ENCODE measurements at places on chromosomes 5 and 9.

DNA sequence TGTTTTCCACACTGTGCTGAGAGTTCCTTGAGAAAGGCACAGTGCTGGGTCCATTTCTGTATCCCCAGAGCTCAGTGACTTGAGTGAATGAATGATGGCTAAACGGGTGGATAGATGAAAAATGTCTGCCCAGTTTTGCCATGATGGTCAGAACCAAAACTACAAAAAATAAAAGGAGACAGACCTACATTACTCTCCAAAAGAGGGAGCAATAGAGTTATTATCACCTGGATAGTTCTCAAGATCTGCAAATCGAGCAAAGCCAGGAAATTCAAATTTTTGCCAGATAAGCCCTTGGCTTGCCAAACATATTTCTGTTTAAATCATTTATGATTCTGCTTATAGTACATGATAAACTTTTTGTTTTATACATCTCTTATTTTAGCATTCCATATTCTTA lies 214.2 kb upstream of the ZNF462 start:
- DNase-seq, result no peak

- DNase-seq, result peak; percentile 16
Observed at GRCh38 chr5:149053072-149053695, 9.7 kb downstream of the SH3TC2 start.

DNA sequence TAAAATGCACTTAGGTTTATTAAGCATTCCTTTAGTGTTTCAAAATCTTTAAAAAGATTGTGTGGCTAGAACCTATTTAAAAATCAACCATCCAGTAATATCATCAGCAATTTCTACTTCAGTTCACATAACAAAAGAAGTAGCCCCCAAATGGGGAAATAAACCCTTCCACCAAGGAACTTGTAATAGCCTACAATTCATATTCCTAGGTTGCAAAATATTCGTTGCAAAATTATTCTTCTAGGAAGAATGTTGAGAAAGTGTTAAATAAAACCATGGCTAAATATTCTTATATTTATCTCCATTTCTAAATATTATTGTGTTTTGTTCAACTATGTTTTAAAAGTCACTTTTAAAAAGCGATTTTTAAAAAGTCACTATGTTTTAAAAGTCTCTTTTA lies 177.9 kb upstream of the PRLR start:
- DNase-seq, result no peak

DNA sequence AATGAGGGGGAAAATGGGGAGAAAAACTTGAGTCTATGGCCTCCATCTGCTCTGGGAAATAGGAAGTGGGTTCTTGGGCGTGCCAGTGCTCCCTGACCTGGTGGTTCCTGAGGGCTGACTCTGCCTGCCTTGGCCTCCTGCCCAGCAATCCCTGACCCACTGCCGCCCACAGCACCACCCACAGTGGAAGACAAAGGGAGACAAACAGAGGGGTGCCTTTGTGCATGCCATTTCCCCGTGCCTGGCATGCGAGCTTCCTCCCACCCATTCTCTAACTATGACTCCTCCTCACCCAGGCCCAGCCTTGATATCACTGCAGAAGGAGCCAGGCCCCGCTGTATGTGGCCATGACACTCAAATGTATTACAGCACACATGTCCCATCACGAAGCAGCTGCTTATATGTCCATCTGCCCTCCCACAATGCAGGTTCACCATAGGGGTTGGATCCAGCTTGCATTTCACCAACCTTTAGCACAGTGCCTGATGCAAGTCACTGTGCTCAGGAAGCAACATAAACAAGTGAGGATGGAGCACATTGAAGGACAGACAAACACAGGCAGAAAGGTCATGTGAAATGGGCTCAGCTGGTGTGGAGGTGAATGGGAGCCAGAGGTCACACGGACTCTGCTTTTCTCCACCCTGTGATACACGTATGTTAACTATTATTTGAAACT lies 84.4 kb downstream of the ADRB2 start:
- no peak for DNase-seq

DNA sequence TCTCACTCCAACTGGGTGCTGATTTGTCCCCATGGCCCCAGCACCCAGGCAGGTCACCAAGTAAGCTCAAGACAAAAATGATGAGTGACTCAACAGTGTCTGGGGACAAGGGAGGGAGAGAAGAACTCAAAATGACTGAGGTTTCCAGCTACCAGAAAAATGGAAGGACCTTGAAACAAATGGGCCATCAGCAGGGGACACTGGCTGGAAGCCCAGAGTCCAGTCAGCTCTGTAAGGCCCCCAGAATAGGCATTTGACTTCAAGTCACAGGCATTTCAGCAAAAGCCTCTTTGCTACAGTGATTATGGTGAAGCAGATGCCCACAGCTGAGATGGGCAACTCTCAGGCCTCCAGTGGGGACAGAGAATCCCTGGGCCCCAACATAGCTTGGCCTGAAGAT lies 139.0 kb upstream of the GABRP start:
- no peak for DNase-seq

DNA sequence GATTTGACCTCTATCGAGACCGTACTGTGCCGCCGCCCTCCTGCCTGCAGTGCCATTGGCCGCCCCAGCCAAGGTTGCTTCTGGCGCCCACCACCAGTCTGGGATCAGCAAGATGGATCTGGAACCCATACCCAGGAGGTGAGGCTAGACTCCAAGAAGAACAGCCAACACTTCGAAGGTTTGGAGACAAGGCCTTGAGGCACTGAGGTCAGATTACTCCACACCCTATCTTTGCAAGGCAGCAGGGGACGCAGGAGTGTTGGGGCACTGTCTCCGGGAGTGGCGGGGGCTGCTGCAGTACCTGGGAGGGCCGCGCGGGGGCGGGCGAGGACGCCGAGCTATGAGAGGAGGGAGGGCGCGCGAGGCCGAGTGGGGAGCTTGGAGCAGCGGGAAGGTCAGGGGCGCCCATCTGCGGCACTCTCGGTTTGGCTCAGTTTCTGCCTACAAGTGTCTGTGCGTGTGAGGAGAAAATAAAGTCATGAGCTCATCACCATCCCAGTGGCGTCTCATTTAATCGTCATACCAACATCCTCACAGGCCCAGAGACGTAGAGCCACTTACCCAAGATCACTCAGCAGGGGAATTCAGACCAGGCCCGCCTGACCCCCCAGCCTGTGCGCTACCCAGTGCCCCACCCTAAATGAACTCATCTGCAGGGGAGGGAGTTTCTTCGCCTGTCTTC lies 20.5 kb upstream of the PSD2 start:
- peak; percentile 77 for DNase-seq

DNA sequence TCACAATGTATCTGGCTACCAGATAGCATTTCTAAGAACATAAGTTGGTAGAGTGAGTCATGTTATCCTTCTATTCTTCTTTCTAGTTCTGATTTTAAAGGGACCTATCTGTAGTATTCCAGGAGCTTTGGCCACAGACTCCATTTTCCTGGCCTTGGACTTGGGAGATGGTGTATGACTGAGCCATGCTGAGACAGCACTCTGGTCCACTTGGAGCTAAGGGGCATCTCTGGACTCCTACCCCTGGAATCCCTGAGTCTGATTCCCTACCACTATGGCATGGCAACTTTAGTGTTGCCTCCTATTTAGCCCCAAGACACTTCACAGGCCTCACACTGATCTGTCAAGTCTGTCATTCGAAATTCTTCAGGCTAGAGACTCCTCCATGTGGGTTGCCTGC lies 58.8 kb downstream of the BAAT start:
- DNase-seq, result no peak

- peak; percentile 72 for DNase-seq
Observed at GRCh38 chr9:125752070-125752628, 5.0 kb downstream of the PBX3 start.

GRCh38 chr5:64685866-64686265 lies 4.4 kb upstream of the SHISAL2B start:
- DNase-seq, result no peak

GRCh38 chr5:16507716-16508115 lies 42.1 kb upstream of the ZNF622 start:
- DNase-seq, result no peak

DNA sequence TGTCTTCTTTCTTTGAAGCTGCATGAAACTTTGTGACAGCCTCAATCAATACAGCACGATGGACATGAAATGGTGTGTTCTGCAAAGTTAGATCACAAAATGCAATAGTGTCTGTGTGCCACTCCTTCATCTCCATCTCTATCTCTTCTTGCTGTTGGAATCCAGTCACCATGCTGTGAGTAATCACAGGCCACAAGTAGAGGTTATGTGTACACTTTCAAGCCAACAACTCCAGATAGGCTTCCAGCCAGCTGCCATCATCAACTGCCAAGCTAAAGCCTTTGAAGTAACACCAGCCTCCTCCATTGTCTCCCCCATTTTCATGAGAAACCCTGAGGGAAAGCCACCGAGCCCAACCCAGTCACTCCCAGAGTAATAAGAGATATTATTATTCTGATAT lies 360.6 kb downstream of the PTPRD start:
- no peak for DNase-seq

DNA sequence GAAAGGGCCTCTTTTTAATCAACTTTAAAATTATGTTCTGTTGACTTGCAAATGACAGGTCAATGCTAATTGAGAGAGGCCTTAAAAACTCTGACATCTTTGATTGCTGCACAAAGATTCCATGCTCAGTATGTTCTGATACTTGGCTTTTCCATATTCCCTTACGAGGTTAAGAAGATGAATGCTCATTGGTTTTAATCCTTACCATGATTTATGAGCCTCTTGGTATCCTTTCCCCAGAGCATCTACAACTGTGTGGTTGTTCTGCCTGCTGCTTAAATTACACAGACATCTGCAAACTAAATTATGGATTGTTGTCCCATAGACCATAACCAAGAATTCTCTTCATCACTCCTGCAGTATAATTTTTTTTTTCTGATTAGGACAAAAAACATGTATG lies 352.6 kb downstream of the CDH12 start:
- DNase-seq, result peak; percentile 4

GRCh38 chr5:88778736-88779135 lies 104.2 kb downstream of the MEF2C start:
- DNase-seq, result no peak

- DNase-seq, result peak; percentile 49
Observed at GRCh38 chr9:69093471-69094103, 58.0 kb downstream of the FXN start.

GRCh38 chr5:100706776-100707175 lies 171.6 kb downstream of the FAM174A start:
- DNase-seq, result peak; percentile 12

- DNase-seq, result no peak
Observed at GRCh38 chr9:31519826-31520225, 864.6 kb upstream of the ACO1 start.

DNA sequence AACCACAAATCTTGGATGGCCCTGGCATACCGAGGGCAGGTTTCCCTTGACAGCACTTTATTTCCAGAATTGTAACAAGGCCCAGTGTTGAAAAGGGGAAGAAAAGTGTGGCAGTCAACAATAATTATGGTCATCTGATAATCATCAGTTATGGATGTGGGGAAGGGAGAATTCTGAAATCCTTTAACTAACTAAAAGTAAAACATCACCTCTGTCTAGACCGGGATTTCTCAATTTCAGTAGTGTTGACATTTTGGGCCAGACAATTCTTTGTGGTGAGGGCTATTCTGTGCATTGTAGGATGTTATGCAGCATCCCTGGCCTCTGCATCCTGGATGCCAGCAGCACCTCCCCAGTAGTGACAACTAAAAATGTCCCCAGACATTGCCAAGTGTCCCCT lies 140.4 kb downstream of the PSAT1 start:
- no peak for DNase-seq

GRCh38 chr5:146646441-146646840 lies 130.5 kb upstream of the GPR151 start:
- DNase-seq, result no peak

GRCh38 chr5:15304914-15305834 lies 194.8 kb upstream of the FBXL7 start:
- DNase-seq, result no peak

DNA sequence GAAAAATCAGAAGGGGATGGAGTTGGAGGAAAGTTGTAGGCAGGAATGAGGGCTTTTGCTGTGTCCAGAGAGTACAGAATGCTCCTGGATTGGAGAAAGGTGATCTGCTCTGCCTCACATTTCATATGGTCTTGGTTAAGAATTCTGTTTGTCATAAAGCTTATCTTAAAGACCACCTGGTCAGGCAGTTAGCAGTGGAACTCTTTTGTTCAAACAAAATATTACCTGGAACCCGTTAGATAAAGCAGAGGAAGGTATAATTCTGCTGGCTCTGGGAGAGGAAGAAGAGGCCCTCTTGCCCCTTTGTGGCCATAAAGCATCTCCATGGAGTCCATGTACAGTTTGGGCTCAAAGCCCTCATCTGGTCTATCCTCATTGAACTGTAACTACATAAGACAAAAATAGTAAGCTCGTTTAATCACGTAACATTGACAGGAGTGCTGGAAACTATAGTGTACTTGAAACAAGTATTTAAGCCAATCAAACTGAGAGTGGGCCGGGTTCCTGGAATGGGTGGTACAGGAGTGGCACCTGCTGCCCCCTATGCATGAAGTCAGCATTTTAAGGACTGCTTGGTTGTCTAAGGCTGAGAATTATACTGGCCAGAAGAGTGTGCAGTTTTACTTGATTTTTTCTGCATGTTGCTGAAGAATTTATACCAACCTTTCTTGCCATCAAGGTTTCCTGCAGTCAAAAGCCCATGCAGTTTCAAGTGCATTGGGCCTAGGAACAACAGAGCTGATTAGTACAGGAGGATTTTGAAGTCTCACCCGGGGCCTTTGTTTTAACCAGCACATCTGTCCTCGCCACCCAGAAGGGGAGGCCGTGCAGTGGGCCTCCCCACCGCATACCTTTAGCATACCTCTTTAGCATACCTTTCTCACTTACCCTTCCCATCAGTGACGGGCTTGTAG lies 39.9 kb downstream of the STXBP1 start:
- DNase-seq, result no peak

DNA sequence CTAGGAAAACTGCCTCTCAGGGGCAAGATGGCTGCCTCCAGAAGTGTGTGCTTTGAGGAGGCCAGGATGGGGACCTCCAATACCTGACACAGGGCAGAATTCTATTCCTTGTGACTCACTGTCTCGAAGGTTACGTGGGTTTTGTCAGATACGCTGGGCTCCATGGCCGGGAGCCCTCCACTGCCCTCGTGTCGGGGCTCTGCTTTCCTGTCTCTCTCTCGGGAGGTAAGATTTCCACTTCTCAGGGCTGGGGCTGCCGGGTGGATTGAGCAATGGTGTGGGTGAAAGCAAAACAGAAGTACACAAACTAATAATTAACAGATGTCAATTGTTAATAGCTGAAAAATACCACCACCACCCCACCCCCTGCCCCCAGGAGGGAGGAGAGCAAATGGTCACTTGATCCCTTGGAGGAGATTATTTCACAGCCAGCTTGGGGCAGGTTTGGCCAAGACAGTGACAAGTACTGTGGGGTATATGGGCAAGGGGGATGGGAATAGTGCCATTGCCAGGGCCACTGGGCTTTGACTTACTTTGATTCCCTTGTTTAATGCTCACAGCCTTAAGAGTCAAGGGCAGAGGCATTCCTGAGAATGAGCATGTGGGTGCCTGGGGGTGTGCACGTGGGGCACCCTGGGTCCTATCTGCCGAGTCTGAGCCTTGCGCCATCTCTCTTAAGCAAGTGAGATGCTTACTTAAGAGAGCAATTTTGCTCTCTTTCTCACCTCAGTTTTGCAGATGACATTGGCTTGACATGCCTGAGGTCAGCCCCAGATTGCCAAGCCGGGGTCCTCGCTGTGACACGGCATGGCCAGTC lies 28.8 kb upstream of the DAB2IP start:
- DNase-seq, result peak; percentile 66
